Nasal cavity respiratory epithelium epithelial cell of viscerocranial mucosa (primary cell): ENCODE measurements at places on chromosomes 5 and 9. TPM values are rescaled to one million over a fixed set of nuclear protein-coding genes. Genes with fewer than 3 reads are reported as not detected.

LSM11 gene
- 3.8 and 4.1 TPM in 2 replicates for total RNA-seq

LHX6 gene
- 0.14 and 0.34 TPM in 2 replicates for total RNA-seq

CLIC3 gene
- 4.4 and 6.7 TPM in 2 replicates for total RNA-seq

CARTPT gene
- total RNA-seq = not detected in 2 replicates

PCDHA8 gene
- total RNA-seq = 0.21 TPM in 1 of 2 replicates, not detected in the other

IL9 gene
- total RNA-seq = not detected in 2 replicates

TMOD1 gene
- total RNA-seq = not detected in 2 replicates

QRFP gene
- not detected in 2 replicates for total RNA-seq

MED7 gene
- 9.6 and 9.7 TPM in 2 replicates for total RNA-seq
